ENCODE measurements at places on chromosomes 5 and 9.

GRCh38 chr9:104635456-104635855 lies 17.5 kb upstream of the OR13C9 start:
- no peak for DNase-seq

DNA sequence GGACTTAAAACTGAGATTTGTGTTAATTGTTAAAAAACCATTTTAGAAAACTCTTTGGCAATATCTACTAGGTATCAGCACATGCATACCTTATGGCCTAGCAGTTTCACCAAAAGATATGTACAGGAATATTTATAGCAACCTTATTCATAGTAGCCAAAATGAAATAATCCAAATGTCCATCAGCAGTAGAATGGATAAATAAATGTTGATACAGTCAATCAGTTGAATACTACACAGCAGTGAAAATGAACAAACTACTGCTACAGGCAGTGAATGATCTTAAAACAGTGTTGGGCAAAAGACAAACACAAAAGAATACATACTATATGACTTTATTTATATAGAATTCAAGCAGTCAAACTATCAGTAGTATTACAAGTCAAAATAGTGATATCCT lies 16.4 kb downstream of the RFESD start:
- DNase-seq: no peak

DNA sequence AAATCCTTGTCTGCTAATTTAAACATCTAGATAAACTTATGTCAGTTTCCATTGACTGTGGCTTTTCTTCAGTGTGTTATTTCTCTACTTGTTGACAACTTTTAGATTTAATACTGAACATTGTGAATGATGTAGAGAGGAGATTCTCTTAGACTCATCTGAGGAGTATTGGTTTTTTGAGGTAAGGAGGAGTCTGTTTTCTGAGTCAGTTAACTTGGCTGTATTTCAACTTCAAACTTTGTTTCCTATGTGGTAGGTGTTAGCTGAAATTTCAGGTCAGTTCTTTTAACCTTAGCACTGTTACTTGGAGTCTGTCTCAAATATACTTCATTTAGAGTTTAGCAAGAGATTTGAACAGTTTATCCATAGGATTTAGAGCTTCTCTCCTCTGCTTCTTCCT lies 67.9 kb downstream of the XRCC4 start:
- no peak for DNase-seq

DNA sequence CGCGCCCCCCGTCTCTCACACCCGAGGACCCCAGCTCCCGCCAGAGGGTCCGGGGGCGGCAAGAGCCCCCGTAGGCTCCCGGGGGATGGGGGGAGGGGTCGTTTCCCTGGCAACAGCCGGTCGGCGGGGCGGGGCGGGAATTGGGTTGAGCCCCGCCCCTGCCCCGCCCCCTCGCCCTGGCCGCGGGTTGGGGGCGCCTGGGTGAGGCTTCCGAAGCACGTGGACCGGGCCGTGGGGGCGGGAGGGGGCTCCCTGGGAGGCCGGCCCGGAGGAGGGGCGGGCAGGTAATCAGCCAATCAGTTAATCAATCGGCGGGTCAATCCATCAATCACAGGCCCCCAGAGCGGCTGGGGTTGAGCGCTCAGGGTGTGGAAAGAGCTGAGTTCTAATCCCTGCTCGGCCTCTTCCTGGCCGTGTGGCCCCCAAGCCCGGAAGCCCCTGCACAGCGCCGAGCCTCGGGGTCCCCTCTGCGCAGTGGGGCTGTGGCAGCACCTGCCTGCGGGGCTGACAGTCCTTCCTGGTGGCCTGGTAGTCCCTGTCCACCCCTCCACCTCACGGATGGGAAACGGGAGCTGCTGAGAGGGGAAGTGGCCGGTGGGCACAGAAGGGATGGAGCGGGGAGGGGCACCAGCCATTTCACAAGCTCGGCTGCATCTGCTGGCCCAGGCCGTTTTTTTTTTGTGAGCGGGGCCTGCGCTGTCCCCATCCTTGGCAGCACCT lies 174.2 kb upstream of the IER5L start:
- no peak for DNase-seq

GRCh38 chr9:115845648-115846312 lies 307.8 kb upstream of the PAPPA start:
- no peak for DNase-seq

DNA sequence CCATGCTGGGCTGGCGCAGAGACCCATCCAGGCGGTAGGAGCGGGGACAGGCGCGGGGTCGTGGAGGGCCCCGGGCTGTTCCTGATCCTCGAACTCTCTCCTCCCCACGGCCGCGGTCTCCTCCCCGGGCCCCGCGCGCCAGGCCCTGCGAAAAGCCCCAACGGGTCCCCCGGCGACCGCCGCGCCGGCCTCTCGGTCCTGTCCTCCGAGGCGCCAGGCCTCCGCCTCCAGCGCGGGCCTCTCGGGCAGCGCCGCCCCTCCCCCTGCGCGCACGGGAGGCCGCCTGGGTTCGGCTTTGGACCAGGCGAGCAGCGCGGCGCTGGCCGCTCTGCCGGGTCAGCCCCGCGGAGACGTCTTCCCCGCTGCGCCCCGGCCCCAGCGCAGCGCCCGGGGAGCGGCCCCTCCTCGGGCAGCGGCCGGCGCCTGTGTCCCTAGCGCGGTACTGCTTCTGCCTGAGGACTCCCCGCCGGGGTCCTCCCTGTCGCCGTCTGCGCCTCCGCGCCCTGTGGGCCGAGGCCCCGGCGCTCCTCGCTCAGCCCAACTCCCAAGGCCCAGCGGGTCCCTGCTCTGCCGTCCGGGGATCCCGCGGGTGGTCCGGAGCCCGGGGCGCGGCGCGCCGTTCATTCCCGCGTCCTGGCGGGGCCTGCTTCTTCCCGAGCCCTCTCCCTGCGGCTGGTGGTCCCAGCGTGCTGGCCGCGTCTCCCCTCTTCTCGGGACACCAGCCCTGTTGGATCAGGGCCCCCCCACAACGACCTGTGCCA lies 13.4 kb downstream of the COL23A1 start:
- DNase-seq: no peak

DNA sequence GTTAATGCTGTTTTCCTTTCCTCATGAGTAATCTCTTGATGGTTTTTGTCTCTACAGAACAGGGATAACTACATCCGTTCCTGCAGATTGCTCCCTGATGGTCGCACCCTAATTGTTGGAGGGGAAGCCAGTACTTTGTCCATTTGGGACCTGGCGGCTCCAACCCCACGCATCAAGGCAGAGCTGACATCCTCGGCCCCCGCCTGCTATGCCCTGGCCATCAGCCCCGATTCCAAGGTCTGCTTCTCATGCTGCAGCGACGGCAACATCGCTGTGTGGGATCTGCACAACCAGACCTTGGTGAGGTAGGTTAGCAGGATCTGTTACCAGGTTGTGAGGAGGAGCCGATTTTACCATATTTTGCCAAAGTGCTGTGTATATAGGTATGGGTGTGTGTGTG lies 148.2 kb downstream of the TLE4 start:
- no peak for DNase-seq

DNA sequence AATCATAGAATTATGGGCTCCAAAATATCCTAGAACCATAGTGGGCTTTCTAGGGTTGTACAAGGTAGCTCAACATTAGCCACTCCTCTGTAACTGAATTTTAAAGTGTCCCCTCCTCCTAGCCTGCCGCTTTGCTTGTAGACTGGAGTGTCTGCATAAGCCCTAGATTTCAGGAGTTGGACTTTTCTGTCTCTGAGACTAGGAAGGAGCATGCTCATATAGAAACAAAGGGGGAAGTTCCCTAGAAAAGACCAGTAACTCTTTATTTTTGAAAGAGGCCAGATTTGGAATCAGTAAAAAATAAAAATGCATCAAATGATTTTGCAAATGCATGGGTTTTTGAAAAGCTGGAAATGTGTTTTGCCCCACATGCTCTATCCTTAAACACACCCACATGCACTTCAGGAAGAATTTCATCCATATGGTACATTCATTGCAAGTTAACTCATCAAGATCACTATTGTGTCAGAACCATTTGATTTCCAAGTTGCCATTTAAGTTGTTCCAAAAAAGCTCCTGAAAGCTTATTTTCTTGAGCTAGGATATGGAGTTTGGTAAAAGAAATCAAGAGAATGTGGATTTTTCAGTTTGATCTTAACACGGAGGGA lies 121.0 kb upstream of the NR3C1 start:
- DNase-seq: no peak

GRCh38 chr9:101993771-101994170 lies 255.3 kb upstream of the GRIN3A start:
- DNase-seq: no peak

- no peak for DNase-seq
These were observed 49.8 kb downstream of the SGCD start for GRCh38 chr5:156376751-156377150.

DNA sequence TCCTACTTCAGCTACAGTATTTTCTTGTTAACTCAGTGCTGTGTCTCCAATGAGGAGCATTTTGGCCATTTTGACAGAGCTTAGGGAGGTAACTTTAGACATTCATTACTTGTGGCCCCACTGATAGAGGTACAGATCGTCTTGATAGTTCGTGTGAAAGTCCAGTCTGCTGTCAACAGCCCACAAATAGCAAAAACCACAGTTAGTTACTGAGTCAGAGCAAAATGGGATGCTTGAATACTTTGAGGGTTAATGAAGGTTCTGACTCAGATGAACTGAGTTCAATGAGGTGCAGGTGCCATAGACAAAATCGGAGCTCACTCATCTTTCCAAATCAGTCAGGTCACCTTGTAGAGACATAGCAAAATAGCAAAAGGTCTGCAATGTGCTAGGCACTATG lies 163.1 kb upstream of the TLE4 start:
- no peak for DNase-seq

DNA sequence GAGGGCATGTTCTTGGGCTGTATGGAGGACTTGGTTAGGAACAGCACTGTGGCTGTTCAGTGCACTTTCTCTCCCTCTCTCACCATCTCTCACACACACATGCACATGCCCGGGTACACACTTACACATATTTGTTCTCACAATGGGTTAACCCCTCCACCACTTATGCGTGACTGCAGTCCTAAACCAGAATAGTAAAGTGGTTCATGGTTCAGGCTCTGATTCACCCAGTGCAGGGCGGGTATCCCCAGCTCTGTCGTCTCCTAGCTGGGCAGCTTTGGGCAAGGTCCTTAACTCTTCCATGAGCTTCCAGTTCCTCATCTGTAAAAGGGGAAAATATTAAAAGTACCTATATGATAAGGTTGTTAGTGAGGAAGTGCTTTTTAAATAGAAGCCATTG lies 45.3 kb upstream of the GALNT10 start:
- DNase-seq: no peak

- no peak for DNase-seq
These were observed 4.4 kb upstream of the MGAT1 start for GRCh38 chr5:180807046-180807445.

DNA sequence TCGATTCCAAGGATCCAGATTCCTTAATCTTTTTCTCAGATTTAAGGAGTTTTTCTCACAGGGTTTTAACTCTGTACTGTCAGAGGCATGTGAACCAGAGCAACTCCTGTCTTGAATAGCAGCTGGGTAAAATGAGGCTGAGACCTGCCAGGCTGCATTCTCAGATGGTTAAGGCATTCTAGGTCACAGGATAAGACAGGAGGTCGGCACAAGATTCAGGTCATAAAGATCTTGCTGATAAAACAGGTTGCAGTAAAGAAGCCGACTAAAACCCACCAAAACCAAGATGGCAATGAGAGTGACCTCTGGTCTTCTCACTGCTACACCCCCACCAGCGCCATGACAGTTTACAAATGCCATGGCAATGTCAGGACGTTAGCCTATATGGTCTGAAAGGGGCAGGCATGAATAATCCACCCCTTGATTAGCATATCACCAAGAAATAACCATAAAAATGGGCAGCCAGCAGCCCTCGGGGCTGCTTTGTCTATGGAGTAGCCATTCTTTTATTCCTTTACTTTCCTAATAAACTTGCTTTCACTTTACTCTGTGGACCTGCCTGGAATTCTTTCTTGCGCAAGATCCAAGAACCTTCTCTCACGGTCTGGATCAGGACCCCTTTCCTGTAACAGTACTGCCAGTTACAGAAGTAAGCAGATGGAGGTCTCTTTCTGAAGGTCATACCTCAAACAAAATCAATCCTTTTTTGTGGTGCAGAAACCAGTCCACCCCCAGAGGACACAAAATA lies 87.1 kb downstream of the SLC38A9 start:
- DNase-seq: no peak

DNA sequence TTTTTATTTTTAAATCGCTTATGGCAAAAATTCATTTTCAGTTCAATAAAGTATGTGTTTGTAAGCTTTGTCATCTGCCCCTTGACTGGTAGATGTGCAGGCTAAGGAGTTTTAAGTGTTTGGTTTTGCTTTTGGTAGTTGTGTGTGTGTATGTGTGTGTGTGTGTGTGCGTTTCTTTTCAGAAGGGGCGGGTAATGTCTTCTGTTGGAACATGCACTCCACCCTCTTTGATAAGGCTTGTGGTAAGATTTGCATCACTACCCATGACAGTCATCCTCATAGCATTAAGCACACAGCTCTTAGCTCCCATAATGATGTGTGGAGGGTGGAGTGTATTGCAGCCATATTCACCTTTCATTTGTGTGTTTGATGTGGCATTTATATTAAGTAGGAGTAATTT lies 92.1 kb upstream of the FSD1L start:
- DNase-seq: no peak

DNA sequence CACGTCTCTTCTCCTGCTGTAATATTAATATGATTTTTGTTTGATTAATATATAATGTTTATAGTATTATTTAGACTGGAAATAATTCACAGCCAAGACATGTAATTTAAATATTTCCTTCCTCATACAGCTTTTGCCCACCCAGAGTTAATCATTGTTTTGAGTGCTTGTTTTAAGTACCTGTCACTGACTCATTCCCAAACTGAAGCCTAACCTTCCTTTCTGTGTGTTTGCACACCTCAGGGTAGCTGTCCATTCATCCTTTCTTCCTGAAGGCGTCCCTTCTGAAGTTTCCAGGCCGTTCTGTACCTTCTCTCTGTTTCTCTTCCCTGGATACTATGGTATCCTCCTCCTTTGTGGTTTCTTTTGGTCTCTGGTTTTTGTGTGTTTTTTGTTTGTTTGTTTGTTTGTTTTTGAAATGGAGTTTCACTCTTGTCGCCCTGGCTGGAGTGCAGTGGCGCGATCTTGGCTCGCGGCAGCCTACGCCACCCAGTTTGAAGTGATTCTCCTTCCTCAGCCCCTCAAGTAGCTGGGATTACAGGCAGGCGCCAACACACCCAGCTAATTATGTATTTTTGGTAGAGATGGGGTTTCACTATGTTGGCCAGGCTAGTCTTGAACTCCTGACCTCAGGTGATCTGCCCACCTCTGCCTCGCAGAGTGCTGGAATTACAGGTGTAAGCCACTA lies 312.4 kb downstream of the DOCK8 start:
- DNase-seq: no peak

GRCh38 chr5:142330026-142330425 lies 5.2 kb upstream of the SPRY4 start:
- DNase-seq: no peak

- DNase-seq: no peak
These were observed 447.9 kb downstream of the SPATA31D1 start for GRCh38 chr9:82436475-82436874.

- no peak for DNase-seq
These were observed 32.3 kb downstream of the NAA35 start for GRCh38 chr9:85973238-85973637.

Data from activated CD4-positive, CD25-positive, alpha-beta regulatory T cell (primary cell).